Ammon's horn (tissue), 1 donor: ENCODE measurements at places on chromosomes 2 and 18.

GRCh38 chr2:14220101-14220500, 412.4 kb upstream of the LRATD1 start:
- no peak for DNase-seq

DNA sequence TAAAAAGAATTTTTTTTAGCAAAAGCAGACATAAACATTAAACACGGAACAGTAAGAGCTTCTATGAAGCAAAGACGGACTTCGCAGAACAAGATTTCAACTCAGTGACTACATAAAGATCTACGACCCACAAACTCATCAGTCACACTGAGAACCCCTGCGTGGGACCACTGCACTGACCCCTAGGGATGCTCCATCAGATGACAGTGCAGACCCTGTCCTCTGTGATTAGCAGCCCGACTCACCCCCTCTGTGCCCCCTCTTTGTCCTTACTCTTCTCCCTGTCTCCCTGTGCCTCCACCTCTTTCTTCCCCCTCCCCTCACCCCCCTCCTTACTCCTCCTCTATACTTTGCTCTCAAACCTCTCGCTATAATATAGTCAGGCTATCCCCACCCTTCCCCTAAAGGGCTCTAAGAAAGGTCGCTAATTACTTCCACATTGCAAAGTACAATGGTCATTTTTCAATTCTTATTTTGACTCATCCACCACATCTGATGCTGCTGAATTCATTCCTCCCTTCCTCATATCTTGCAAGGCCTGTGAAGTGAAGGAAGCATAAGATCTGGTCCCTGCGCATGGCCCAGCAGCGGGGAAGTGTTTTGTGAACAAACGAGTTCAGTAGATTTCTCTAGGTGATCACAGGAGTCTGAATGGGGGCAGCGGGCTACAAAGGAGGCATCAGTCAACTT, 89.3 kb downstream of the CABYR start:
- DNase-seq, result no peak

DNA sequence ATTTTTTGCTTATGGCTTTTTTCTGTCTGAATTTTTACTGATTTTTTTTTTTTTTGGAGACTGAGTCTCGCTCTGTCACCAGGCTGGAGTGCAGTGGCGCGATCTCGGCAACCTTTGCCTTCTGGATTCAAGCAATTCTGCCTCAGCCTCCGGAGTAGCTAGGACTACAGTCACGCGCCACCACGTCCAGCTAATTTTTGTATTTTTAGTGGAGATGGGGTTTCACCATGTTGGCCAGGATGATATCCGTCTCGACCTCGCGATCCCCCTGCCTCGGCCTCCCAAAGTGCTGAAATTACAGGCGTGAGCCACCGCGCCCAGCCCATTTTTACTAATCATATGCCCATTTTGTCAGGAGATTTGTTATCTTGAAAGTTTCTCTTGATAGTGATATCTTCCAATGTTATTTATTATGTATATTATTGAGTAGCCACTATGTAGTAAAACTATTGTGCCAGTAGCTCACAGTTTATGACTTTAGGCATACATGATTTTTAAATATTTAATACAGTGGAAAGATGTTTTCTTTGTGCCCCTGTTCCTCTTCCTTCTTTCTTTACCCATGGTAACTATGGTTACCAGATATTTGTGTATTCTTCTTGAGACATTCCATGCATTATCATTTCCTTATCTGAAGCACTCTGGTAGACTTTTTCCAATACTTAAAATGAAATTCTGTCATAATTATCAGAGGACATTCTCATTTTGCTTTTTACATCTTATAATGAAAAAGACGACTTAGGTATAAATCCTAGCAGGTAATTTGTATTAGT, 2.1 kb downstream of the HAT1 start:
- DNase-seq, result no peak

DNA sequence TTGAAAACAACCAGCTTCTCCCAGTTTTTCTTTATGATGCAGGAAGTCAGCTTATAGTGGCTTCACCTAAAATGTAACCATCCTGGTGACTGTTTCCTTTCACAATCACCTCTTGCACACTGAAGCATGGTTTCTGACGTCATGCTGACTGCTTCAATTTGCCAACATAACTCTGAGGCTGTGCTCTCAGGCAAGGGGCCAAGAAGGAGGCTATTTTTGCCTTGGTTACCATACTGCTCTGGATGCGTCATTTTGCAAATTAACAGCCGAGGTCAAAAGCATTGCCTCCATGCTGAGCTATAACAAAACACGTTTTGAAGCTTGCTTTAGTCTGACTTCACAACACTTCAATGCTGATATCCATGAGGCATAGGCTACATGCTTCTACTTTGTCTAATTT, 397.8 kb downstream of the METTL4 start:
- DNase-seq, result no peak

- DNase-seq, result no peak
These were observed 35.2 kb upstream of the CDH19 start for GRCh38 chr18:66638856-66639629.

GRCh38 chr2:142868229-142868762, 9.2 kb upstream of the KYNU start:
- DNase-seq, result peak; percentile 28
